ENCODE measurements at places on chromosomes 7 and 10.

- no peak for DNase-seq
- no peaks in the 10 kb centered on the region for H3K27me3 ChIP-seq
- no peaks in the 10 kb centered on the region for H3K36me3 ChIP-seq
- peak overlapping the region; percentile 12 for H3K27ac ChIP-seq
Measured at GRCh38 chr10:45673074-45673648, 589 bp upstream of the ZFAND4 start.

GRCh38 chr7:21191321-21192073, 236.4 kb upstream of the SP4 start:
- DNase-seq: peak; percentile 15
- H3K36me3 ChIP-seq: no peaks in the 10 kb centered on the region
- H3K27ac ChIP-seq: no peak overlapping the region
- no peaks in the 10 kb centered on the region for H3K4me1 ChIP-seq
- H3K27me3 ChIP-seq: no peaks in the 10 kb centered on the region

- H3K36me3 ChIP-seq: no peaks in the 10 kb centered on the region
- peaks cover 4% of the 10 kb centered on the region for H3K27me3 ChIP-seq
- H3K4me3 ChIP-seq: no peak overlapping the region
- no peak for DNase-seq
- H3K4me1 ChIP-seq: peaks cover 3% of the 10 kb centered on the region
Measured at GRCh38 chr7:156907656-156908055, 14.7 kb upstream of the LMBR1 start.

- DNase-seq: peak; percentile 12
- H3K4me1 ChIP-seq: no peaks in the 10 kb centered on the region
- H3K27me3 ChIP-seq: no peaks in the 10 kb centered on the region
- H3K4me3 ChIP-seq: no peak overlapping the region
Measured at GRCh38 chr7:107843184-107843583, 40.2 kb upstream of the SLC26A3 start.

DNA sequence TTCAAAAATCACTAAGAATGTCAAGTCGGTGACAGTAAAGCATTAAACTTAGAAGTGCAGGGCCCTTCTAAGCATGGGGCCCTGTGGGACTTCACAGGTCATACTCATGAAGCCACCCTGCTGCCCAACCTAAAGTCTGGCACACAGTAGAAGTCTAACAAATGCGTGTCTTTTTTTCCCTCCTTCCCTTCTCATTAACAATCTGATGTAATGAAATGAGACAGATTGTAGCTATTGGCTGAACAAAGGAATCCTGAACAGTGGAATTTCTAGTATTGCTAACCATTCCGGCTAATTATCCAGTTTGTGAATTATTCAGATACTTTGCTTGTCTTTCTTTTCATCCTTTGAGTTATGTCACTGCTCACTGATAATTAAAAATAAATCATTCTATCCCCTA, 369.9 kb downstream of the WDR11 start:
- no peaks in the 10 kb centered on the region for H3K27me3 ChIP-seq
- no peaks in the 10 kb centered on the region for H3K36me3 ChIP-seq
- no peaks in the 10 kb centered on the region for H3K4me1 ChIP-seq
- no peak for DNase-seq
- H3K4me3 ChIP-seq: no peak overlapping the region

DNA sequence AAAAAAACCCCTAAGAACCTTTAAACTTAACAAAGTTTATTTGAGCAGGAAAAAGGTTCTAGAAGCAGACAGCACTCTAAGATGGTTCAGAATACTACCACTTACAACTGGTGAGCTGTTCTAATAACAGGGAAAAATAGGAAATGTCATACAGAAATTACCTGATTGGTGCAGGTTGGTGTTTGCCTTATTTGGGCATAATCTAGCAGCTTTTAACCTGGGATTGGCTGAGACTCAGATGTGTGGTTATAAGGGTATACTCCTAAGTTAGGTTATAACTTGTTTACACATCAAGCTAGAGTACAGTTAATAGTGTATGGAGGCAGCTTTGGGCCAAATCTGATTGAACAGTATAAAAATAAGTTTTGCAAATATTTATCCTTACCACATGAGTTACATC, 59.8 kb downstream of the MAPK8 start:
- no peak overlapping the region for H3K4me3 ChIP-seq
- no peaks in the 10 kb centered on the region for H3K27me3 ChIP-seq
- H3K27ac ChIP-seq: no peak overlapping the region
- H3K36me3 ChIP-seq: no peaks in the 10 kb centered on the region
- H3K4me1 ChIP-seq: no peaks in the 10 kb centered on the region

GRCh38 chr10:124007773-124008145, 85.6 kb downstream of the CHST15 start:
- DNase-seq: no peak
- H3K27me3 ChIP-seq: no peaks in the 10 kb centered on the region
- peaks cover 3% of the 10 kb centered on the region for H3K36me3 ChIP-seq

DNA sequence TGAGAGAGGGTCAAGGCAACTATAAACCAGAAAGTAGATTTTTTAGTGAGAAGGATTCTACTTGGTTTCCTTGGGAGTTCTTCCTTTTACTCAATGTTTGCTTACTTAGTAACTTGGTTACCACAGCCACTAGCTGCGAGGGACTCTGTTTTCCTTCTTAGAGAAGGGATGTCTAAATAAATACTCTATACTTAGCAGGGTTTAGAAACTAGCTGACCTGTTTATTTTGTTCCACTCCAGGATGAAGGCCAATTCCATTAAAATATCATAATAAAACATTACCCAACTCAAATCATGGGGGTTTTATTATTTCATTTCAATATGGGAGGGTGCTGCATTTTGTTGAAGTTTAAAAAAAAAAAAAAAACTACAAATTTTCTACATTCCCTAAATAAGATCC, 87.3 kb downstream of the PPP1R3A start:
- H3K27me3 ChIP-seq: no peaks in the 10 kb centered on the region
- no peaks in the 10 kb centered on the region for H3K36me3 ChIP-seq
- no peak for DNase-seq
- H3K27ac ChIP-seq: no peak overlapping the region

- no peaks in the 10 kb centered on the region for H3K36me3 ChIP-seq
- no peak overlapping the region for H3K4me3 ChIP-seq
- no peak overlapping the region for H3K27ac ChIP-seq
- H3K27me3 ChIP-seq: no peaks in the 10 kb centered on the region
- H3K4me1 ChIP-seq: no peaks in the 10 kb centered on the region
- no peak for DNase-seq
Measured at GRCh38 chr10:51186361-51186760, 112.1 kb downstream of the PRKG1 start.

DNA sequence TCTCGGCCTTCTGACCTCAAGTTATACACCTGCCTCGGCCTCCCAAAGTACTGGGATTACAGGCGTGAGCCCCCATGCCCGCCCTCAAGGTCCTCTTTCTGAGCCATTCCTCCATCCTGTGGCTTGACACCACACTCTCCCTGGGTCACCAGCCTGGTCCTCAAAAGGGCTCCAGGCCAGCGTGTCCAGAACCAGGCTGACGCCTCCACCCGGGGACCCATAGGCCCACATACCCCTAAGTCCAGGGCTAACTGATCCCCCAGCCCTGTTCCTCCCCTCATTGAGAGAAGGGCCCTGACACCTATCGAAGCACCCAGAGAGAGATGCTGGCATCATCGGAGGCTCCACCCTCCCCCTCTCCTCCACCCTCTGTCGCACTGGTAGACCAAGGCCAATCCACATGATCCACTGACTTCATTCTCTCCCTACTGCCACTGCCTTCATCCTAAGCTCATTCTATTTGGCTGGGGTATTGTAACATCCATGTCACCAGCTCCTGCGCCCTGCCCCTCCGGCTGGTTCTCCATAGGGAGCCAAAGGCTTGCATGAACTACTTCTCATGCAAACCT, 46.7 kb downstream of the TMEM270 start:
- no peaks in the 10 kb centered on the region for H3K4me1 ChIP-seq
- no peak overlapping the region for H3K27ac ChIP-seq
- H3K36me3 ChIP-seq: no peaks in the 10 kb centered on the region
- no peak for DNase-seq
- no peak overlapping the region for H3K4me3 ChIP-seq

DNA sequence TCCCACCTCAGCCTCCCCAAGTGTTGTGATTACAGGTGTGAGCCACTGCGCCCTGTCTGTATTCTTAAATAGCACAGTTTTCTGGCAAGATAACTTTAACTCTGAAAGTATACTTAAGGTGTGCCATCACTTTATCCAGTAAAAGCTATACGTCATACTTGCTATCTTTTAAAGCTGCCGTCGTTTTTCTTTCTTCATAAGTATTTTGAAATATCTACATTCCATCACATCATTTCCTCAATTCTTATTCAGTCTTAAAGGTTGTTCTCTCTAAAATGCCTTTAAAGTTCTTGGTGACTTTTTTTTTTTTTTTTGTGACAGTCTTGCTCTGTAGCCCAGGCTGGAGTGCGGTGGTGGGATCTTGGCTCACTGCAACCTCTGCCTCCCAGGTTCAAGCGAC, 34.7 kb downstream of the PTPN12 start:
- DNase-seq: peak; percentile 78
- H3K36me3 ChIP-seq: peaks cover 25% of the 10 kb centered on the region
- H3K4me1 ChIP-seq: no peaks in the 10 kb centered on the region
- H3K27ac ChIP-seq: no peak overlapping the region
- H3K4me3 ChIP-seq: no peak overlapping the region
- H3K27me3 ChIP-seq: no peaks in the 10 kb centered on the region

DNA sequence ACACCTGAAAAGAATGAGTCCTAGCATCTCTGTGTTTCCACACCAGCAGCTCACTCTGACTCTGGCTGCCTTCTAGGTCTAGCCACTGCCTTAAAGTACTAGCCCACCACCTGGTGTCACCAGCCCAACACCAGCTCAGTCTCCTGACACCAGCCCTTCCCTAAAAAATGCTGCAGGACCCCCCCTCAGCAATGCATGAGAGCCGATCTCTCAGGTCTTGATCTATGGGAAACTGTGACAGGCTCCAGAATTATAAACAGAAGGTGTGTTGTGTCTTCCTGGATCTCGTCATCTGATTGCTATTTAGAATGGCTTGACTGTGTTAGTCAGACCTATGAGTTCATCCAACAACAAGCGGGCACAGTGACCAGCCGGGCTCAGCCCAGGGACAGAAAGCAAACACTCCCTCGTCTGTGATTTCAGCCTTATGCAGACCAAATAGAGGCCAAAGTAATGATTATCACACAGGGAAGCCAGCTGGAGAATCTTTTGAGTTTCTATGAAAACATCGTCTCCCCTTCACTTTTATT, 66.6 kb downstream of the CUBN start:
- H3K4me3 ChIP-seq: no peak overlapping the region
- peak; percentile 69 for DNase-seq
- no peaks in the 10 kb centered on the region for H3K27me3 ChIP-seq
- peaks cover 13% of the 10 kb centered on the region for H3K4me1 ChIP-seq
- H3K27ac ChIP-seq: peak overlapping the region; percentile 94

- no peak overlapping the region for H3K27ac ChIP-seq
- no peak overlapping the region for H3K4me3 ChIP-seq
- H3K36me3 ChIP-seq: no peaks in the 10 kb centered on the region
- DNase-seq: no peak
- no peaks in the 10 kb centered on the region for H3K4me1 ChIP-seq
- H3K27me3 ChIP-seq: no peaks in the 10 kb centered on the region
Measured at GRCh38 chr10:77138541-77138940, 499.1 kb downstream of the KCNMA1 start.

GRCh38 chr7:129279757-129280156, 54.9 kb downstream of the AHCYL2 start:
- DNase-seq: peak; percentile 67
- H3K27ac ChIP-seq: no peak overlapping the region

DNA sequence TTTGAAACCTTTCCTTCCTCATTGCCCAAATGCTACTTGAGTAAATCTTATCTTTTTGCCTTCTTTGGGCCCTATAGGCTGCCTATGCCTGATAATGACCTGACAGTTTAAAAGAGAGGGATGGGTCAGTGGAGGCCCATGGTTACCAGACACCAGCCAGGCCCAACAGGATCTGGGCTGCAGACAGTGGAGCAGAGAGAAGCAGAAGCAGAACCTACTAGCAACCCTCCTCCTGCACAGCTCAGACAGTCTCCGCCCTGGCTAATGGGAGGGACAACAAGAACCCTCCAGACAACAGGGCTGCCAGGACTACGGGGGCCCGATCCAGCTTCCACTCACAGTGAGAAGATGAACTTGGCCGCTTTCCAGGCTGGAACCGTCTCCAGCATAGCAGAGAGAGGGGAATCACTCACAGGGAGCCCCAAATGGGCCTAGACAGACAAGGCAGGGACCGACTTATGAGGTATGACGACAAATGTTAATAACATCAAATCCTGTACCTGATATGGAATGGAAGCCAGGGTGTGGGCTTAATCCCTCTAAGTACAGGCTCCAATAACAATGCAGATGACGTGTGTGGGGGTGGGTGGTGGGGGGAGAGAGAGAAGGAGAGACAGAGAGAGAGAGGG, 31.7 kb upstream of the DGKI start:
- no peaks in the 10 kb centered on the region for H3K27me3 ChIP-seq
- H3K4me1 ChIP-seq: peaks cover 5% of the 10 kb centered on the region
- DNase-seq: no peak
- no peak overlapping the region for H3K27ac ChIP-seq
- peaks cover 67% of the 10 kb centered on the region for H3K36me3 ChIP-seq
- no peak overlapping the region for H3K4me3 ChIP-seq

DNA sequence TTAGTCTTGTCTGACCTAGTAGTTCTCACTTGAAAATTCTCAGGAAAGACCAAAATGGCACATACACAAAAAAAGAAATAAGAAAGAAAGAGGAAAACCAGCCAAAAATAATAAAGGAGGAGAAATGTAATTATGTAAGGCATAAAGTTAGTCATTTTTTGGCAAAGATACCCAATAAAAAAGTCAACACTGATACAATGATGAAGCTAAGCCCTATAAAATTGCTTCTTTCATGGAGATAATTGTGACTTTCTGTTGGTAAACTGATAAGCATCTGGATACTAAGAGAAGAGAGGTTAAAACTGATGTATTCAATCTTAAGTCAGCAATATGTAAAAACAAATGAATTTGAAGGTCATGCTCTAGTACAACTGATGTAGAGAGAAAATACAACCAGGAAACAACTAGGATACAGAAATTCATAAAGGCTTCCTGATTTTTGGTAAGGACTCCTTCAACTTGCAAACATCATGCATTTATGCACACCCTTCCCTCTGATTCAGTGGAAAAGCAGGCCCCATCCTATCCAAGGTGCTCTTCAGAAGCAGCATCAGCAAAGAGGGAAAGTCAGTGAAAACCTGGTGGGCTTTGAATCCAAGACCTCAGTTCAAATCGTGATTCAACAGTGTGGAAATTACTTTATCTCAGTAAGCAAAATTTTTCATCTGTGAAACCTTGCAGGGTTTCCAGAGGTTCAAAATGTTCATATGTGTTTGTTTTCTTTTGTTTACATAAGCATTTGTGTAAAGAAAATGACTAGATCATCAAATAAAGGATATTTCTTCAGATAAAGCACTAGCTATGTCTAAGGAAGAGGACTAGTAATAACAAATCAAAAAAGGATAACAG, 32.6 kb downstream of the IMMP2L start:
- DNase-seq: no peak
- no peaks in the 10 kb centered on the region for H3K27me3 ChIP-seq
- H3K27ac ChIP-seq: no peak overlapping the region
- no peaks in the 10 kb centered on the region for H3K36me3 ChIP-seq
- H3K4me1 ChIP-seq: no peaks in the 10 kb centered on the region

Measured in trophoblast cell (in vitro differentiated cells and primary cell).